ENCODE measurements at places on chromosomes 1 and 21.

DNA sequence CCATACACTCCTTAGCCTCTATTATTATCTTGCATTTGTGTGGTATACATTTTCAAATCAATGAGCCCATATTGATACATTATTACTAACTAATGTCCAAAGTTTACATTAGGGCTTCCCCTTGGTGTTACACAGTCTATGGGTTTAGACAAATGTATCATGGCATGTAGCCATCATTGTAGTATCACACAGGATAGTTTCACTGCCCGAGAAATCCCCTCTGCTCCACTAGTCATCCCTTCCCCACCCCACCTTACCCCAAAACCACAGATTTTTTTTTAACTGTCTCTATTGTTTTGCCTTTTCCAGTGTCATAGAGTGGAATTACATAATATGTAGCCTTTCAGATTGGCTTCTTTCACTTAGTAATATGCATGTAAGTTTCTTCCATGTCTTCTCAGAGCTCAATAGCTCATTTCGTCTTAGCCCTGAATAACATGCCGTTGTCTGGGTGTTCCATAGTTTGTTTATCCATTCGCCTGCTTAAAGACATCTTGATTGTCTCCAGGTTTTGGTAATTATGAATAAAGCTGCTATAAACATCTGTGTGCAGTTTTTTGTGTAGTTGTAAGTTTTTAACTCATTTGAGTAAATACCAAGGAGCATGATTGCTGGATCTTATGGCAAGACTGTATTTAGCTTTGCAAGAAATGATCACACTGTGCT, 86.4 kb upstream of the LYST start:
- peak; percentile 15 for DNase-seq

DNA sequence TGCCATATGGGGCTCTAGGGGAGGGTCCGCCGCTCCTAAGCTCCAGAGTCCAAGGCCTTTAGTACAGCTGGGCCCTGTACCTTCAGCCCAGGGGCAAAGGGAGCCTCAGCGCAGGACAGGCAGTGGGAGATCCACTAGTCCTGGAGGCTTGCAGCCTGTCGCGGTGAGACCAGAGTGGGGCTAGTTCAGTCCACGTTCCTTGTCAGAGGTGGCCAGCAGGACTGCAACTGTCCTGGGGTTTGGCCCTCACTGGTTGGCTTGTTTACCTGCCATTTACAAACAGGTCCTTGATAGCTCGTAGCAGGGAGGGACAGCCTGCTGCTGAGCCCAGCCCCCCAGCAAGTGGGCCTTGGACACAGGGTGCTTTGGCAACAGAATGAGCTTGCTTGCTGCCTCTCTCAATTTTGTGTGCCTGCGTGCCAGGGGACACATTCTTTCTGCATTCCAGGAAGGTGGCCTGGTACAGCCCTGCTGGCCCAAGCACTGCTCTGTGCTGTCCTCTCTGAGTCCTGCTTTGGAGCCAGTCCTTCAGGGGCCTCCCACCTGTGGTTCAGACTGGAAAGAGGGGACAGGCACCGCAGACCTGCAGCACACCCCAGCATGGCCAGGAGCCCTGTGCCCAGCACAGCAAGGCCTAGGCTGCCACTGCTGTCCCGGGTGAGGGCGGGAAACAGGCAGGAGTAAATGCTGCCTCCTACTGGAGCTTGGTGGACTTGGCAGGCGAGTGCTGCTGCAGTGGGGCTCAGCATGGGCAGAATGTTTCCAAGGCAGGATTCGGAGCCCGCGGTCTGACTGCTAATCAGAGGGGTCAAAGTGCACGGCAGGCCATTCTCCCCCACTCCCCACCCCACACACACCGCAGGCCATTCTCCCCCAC, 15.2 kb downstream of the H6PD start:
- DNase-seq: peak; percentile 52

DNA sequence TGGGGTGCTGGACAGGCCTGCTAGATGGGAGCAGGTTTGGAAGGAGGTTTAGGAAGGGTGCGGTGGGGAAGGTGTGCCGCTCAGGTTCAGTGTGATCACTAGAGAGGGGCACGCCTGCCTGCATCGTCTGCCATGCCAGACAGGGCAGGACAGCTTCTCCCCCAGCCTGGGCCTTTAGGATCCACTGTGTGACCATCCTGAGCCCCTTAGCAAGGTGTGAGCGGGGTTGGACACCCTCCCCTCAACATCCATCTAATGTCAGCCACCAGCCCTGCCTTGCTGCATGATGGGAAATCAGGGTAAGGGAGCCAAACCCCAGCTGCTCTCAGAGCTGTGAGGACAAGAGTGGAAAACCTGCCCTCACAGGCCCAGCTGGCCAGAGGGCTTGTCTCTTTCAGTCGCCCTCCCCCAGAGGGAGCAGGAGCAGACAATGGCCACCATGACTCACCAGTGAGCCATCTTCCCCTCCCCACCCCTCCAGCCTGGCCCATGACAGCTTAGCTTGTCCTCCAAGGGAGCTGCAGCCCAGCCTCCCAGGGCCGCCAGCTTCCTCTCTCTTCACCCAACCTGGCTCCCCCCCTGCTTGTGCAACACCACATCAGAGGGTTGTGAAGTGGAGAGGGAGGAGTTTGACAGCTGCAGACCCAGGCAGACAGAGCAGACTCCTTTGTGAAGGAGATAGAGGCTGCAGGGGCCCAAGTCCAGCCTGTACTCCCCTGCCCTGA, 37.0 kb downstream of the NUAK2 start:
- DNase-seq: peak; percentile 99

DNA sequence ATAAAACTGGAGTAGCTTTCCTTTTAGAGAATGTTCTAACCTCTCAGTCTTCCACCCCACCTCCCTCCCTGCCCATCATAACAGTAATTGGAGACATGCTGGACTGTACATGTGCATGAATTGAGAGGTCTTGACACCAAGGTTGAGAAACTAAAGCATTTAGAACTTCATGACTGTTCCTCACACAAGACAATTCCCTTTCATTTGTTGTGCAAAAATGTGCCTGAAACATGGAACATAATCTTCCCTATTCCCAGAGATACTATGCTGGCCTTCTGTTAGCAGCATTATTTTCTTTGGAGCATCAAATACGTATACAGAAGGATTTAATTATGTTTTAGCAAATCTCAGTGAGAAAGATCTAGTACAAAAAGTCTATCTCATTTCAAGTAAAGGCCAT, 97.5 kb upstream of the KCNE2 start:
- no peak for DNase-seq

- DNase-seq: no peak
Measured at GRCh38 chr1:60657926-60658325, 424.4 kb upstream of the NFIA start.
